ENCODE measurements at places on chromosomes 13 and 19.

DNA sequence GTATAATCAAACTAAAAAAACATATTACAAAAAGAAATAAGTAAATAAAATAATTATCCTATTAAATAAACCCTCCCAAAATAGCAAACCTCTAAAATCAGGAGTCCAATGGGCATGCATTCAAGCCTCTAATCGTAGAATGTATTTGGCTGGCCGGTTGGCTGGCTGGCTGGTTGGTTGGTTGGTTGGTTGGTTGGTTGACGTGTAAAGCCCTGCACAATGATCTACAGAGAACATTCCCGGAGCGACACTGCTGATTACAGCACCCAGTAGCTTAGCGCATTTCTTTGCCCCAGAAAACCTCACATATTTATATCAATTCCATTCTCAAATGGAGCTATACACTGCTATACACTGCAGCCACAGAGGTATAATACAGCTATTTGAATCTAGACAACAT, 65.6 kb downstream of the SACS start:
- peaks cover 16% of the 10 kb centered on the region for H3K4me1 ChIP-seq
- no peak overlapping the region for H3K27ac ChIP-seq
- no peak for DNase-seq
- H3K4me3 ChIP-seq = no peak overlapping the region

- H3K27me3 ChIP-seq = no peaks in the 10 kb centered on the region
- no peak for DNase-seq
- H3K27ac ChIP-seq = no peak overlapping the region
- H3K36me3 ChIP-seq = no peaks in the 10 kb centered on the region
These were observed 54.0 kb upstream of the MYO16 start for GRCh38 chr13:108575430-108575829.

- no peak overlapping the region for H3K27ac ChIP-seq
- H3K4me1 ChIP-seq = peaks cover 3% of the 10 kb centered on the region
- peak; percentile 16 for DNase-seq
- H3K27me3 ChIP-seq = peaks cover 71% of the 10 kb centered on the region
These were observed 9.5 kb downstream of the VSTM2B start for GRCh38 chr19:29535214-29535831.

- no peak for DNase-seq
- peaks cover 22% of the 10 kb centered on the region for H3K27me3 ChIP-seq
- H3K36me3 ChIP-seq = no peaks in the 10 kb centered on the region
- H3K4me3 ChIP-seq = no peak overlapping the region
- no peak overlapping the region for H3K27ac ChIP-seq
These were observed 196.3 kb downstream of the LHFPL6 start for GRCh38 chr13:39406688-39407087.

GRCh38 chr13:111325941-111326620, 5.6 kb downstream of the TEX29 start:
- no peaks in the 10 kb centered on the region for H3K27me3 ChIP-seq
- no peak overlapping the region for H3K27ac ChIP-seq
- no peaks in the 10 kb centered on the region for H3K36me3 ChIP-seq
- H3K4me1 ChIP-seq = no peaks in the 10 kb centered on the region
- no peak for DNase-seq
- no peak overlapping the region for H3K4me3 ChIP-seq
